B cell (primary cell): ENCODE measurements at places on chromosomes 11 and 22.
A peak's percentile ranks its signal among the peaks of the same experiment; 100 is the strongest.

- no peak overlapping the region for H3K27ac ChIP-seq
- H3K36me3 ChIP-seq, result no peaks in the 10 kb centered on the region
- H3K27me3 ChIP-seq, result no peaks in the 10 kb centered on the region
- no peak for DNase-seq
- H3K4me3 ChIP-seq, result no peak overlapping the region
- peaks cover 22% of the 10 kb centered on the region for H3K4me1 ChIP-seq
Observed at GRCh38 chr11:114216796-114217180, 79.4 kb upstream of the NNMT start.

GRCh38 chr11:64334764-64335735, 5.0 kb upstream of the CCDC88B start:
- H3K27ac ChIP-seq, result peak overlapping the region; percentile 37
- H3K4me1 ChIP-seq, result peaks cover 49% of the 10 kb centered on the region
- H3K36me3 ChIP-seq, result peaks cover 12% of the 10 kb centered on the region
- peak; percentile 74 for DNase-seq

DNA sequence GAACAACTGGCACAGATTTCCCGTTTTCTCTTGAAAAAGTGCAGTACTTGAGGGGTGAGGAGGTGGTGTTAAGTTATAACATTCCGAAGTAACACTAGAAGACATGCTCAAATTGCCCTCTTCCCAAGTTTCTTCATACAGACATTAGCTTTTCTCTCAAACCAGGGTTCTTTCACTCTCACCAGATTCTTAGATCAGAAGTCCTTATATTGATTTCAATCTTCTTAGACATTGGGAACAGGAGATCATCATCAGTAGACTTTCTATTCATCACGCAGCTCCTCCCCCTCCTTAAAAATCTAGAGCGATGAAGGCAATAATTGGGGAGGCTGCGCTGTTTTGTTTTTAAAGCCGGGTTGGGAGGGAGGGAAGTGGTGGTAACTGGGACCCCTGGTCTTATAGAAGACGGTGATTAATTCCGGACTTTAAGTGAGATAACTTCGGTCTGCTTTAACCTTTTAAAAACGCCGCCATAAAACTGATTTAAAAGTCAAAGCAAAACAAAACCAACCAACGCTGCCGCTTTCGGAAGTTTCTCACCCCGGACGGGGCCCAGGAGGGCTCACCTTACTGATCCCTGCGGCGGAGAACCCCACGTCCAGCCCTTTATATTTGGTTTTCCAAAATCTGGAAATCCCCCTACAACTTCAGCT, 665 bp downstream of the USP28 start:
- no peaks in the 10 kb centered on the region for H3K27me3 ChIP-seq
- no peak for DNase-seq
- peaks cover 34% of the 10 kb centered on the region for H3K4me1 ChIP-seq
- H3K4me3 ChIP-seq, result peak overlapping the region; percentile 61

- H3K4me3 ChIP-seq, result no peak overlapping the region
- H3K36me3 ChIP-seq, result peaks cover 13% of the 10 kb centered on the region
- no peaks in the 10 kb centered on the region for H3K4me1 ChIP-seq
- no peak overlapping the region for H3K27ac ChIP-seq
Observed at GRCh38 chr11:121634889-121635288, 182.1 kb upstream of the SORL1-AS1 start.

DNA sequence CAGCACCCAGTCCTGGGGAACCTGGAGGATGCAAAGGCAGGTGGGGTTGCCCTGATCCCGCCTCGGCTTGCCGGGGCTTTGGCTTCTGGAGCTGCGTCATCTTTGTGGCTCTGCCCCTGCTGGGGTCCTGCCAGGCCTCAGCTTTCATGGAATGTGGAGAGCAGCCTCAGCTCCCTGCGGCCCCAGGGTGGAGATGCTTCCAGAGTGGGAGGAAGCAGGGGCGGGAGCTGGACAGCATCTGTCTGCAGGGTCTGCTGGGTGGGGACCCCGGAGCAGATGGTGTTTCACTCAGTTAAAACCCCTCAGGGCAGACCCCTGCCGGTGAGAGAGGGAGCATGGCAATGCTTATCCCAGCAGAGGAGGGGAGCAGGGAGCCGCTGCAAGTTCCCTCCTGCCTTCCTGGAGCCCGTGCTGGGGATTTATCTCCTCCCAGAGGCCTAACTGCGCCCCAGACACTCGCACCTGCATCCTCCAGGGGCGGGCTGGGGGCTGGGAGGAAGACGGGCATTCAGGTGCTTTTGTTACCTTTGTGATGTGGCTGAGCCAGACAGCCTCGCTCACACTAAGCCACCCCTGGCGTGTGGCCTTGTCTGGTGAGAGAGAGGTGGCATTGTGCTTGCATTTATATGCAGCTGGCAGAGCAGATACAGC, 15.7 kb downstream of the GRIK4 start:
- no peak overlapping the region for H3K27ac ChIP-seq
- peaks cover 9% of the 10 kb centered on the region for H3K4me1 ChIP-seq
- no peaks in the 10 kb centered on the region for H3K36me3 ChIP-seq
- H3K4me3 ChIP-seq, result no peak overlapping the region
- peaks cover 14% of the 10 kb centered on the region for H3K27me3 ChIP-seq

DNA sequence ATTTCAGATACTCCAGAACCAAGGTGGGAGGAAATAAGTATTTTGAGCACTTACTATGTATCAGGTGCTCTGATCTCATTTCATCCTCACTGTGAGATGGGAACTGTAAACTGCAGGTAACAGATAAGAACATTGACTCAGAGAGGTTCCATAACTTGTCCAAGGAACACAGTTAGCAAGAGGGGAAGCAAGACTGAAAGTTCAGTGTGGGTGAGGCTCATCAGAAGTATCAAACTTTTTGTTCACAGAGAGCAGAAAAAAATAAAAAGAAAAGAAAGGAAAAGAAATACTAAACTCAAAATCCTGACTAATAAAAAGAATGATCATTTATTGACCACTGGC, 37.1 kb downstream of the RAB30 start:
- no peak overlapping the region for H3K4me3 ChIP-seq
- H3K36me3 ChIP-seq, result peaks cover 29% of the 10 kb centered on the region
- no peak overlapping the region for H3K27ac ChIP-seq

DNA sequence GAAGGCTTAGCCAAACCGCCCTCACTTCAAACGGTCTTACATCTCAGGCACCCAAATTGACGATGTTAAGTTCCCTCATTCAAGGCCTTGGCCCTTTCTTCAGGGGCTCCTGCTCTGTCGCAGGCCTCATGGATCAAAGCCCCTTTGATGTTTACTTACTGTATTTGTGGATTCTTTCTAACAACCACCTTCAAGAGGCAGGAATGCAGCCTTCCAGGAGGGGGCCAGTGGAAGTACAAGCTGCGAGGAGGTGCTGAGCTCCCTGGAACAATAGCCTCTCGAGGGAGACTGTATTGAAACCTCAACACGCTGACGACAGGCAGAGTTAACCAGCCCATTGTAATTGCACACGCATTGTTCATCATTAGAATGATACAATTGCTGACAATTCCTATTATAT, 209.1 kb downstream of the ST3GAL4 start:
- DNase-seq, result no peak
- no peaks in the 10 kb centered on the region for H3K4me1 ChIP-seq
- H3K27me3 ChIP-seq, result no peaks in the 10 kb centered on the region
- no peak overlapping the region for H3K27ac ChIP-seq

- no peaks in the 10 kb centered on the region for H3K4me1 ChIP-seq
- H3K27ac ChIP-seq, result no peak overlapping the region
- H3K4me3 ChIP-seq, result no peak overlapping the region
- H3K36me3 ChIP-seq, result no peaks in the 10 kb centered on the region
- no peaks in the 10 kb centered on the region for H3K27me3 ChIP-seq
- DNase-seq, result no peak
Observed at GRCh38 chr11:32479291-32479690, 44.0 kb upstream of the WT1 start.

DNA sequence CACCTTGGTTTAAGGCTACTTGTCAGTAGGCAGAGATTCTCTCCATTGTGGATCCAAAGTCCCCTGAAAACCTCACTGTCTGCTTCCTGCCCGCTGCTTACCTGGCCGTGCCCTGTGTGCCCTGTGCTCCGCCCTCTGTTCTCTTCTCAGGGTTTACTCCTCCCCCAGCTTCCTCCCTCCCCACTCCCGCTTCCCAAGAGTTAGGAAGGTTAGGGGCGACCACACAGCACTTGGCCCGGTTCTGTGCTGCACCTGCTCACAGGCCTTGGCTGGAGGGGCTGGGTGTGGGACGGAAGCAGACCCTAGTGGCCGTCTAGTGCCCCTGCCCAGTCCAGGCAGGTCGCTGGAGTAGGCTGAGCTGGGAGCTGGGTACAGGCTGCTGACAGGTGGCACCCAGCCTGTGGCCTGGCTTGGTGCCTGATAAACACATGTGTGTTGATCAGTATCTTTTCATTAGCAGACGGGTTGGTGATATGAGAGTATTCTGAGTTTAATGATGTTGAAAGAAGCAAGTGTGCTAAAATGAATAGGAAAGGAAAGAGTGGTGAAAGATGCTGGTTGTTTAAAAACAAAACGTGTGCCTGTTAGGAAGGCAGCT, 40.5 kb downstream of the GRAMD4 start:
- DNase-seq, result no peak
- no peaks in the 10 kb centered on the region for H3K27me3 ChIP-seq
- no peak overlapping the region for H3K4me3 ChIP-seq

DNA sequence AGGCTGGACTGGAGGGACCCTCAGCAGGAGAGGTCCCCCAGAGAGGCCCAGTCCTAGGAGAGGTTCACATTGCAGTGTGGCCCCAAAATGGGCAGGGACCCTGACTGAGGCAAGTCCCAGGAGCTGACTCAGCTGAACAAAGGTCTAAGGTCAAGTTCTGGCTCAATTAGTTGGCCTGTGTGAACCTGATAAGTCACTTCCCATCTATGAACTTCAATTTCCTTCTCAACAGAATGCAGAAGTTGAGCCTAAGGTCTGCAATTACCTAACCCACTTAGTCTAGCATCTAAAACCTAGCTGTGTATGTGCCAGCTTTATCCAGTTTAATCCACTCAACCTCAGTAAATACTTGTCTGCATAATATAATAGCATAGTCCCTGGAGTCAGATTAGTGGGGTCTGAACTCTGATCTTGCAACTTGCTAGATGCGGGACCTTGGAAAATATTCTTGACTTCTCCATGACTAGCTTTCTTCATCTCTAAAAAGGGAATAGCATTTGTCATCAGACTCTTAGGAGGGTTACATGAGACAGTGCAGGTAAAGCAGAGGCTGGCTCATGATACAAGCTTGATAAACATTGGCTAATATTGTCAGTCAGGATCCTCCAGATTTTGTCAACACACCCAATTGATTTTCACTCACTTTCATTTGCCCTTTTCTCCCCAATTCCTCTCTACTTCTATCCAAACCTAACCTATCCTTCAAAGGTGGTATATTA, 465.5 kb downstream of the INSC start:
- no peak overlapping the region for H3K4me3 ChIP-seq
- H3K4me1 ChIP-seq, result no peaks in the 10 kb centered on the region
- no peak overlapping the region for H3K27ac ChIP-seq
- H3K27me3 ChIP-seq, result no peaks in the 10 kb centered on the region
- no peak for DNase-seq

DNA sequence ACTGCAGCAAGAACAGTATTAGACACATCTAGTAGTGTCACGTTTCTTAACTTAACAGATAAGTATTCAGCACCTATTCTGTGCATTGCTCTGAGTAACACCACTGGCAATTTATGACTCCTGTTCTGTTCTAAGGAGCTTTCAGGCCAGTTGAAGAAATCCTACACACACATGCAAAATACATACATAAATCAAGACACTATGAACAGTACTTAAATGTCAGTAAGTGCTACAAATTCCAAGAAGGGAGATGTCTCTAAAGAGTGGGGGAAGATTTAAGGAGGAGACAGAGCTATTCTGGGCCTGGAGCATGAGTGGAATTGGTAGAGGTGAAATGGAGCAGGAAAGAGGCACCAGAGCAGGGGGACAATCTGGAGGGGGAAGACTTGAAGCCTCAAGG, 46.2 kb upstream of the CLMP start:
- no peaks in the 10 kb centered on the region for H3K27me3 ChIP-seq
- H3K4me3 ChIP-seq, result no peak overlapping the region
- no peaks in the 10 kb centered on the region for H3K36me3 ChIP-seq
- DNase-seq, result no peak
